Coronary artery (tissue), 2 donors: ENCODE measurements at places on chromosomes 4 and X.

GRCh38 chr4:182896421-182896820, 20.8 kb downstream of the DCTD start:
- no peak for DNase-seq

DNA sequence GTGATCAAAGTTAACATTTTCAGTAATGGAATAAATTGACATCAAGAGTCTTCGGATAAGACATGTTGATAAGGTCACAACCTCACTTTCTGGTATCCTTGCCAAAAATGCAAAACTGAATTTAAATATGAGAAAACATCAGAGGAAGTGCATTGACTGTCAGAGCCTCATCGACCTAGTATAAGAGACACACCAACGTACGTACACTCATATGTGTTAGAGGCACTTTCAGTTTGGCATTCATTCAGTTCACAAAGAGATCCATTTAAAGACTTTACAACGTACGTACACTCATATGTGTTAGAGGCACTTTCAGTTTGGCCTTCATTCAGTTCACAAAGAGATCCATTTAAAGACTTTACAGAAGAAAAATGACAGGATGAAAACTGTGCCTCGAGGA, 280.3 kb downstream of the INPP4B start:
- no peak for DNase-seq

DNA sequence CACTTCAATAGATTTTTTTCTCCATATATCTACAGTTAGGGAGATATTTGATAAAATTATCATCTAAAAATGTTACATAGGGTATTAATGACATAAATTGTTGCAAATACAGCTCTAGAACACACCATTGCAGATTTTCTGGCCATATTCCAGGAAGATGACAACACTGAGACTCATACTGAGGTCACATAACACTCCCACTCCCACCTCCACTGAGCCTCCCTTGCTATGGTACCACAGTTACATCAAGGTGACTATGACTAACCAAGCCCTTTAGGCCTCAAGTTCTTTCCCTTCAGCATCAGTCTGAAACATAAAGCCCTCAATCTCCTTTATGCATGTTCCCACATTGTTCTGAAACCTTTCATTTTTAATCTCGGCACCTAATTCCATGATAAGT, 932.0 kb upstream of the IGFBP7 start:
- DNase-seq = no peak

- DNase-seq = no peak
Measured at GRCh38 chrX:67105758-67106116, 438.1 kb upstream of the AR start.

- DNase-seq = no peak
Measured at GRCh38 chr4:162849937-162850336, 316.8 kb downstream of the NAF1 start.
